ENCODE measurements at places on chromosomes 4 and X.
A peak's percentile ranks its signal among the peaks of the same experiment; 100 is the strongest.

DNA sequence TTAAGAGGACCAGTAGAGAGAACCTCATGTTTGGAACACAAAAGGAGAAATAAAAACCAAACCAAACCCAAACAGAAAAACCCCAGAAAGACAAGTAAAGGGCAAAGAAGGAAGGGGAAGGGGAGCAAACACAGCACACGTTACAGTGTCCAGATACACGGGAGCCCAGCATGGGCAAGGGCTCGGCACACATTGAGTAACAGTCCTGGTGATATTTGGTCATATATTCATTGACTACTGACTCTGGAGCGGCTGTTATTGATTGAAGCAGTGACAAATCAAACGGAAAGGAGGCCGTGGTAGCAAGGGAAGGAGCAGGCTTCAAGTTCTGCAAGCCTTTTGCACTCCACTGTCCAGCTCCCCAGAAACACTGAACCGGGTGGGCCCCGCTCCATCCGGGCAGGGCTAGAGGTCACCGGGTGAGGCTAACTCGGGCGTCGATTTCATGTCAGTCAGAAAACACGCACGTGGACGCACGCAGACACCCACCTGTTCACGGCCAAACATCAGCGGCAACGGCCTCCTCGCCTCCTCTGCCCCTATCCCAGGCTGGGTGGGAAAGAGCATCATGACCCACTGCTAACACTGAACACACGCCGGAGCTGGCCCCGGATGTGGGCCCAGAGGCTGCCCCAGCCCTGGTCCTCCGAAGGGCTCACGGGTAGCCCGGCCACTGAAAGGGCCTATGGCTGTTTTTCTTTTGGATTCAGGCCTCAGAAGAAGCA is 3.7 kb upstream of the IRAK1 start:
- DNase-seq: no peak

- no peak for DNase-seq
Observed at GRCh38 chr4:11746734-11747133, 318.0 kb upstream of the HS3ST1 start.

- DNase-seq: no peak
Observed at GRCh38 chr4:119118397-119118796, 17.2 kb upstream of the MYOZ2 start.

DNA sequence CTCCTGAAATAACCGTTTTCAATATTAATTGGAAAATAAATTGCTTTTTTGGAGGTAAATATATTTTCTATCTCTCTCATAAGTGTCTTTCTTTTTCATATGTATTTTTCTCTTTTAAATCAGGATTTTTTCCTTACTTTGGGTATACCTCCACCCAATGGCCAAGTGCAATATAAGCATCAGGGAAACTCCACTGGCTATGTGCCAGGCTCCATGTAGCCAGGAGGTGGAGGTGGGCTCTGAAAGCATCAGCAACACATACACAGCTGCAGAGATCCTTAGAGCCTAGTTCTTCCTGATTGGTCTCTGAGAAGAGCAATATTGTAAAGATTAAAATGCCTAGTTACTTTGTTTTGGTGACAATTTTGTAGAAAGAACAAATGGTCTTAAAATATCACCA is 3.4 kb downstream of the GABRA2 start:
- DNase-seq: no peak

GRCh38 chr4:173990126-173990868 is 293.2 kb downstream of the FBXO8 start:
- peak; percentile 19 for DNase-seq

GRCh38 chr4:124846306-124846705 is 133.8 kb upstream of the ANKRD50 start:
- no peak for DNase-seq

DNA sequence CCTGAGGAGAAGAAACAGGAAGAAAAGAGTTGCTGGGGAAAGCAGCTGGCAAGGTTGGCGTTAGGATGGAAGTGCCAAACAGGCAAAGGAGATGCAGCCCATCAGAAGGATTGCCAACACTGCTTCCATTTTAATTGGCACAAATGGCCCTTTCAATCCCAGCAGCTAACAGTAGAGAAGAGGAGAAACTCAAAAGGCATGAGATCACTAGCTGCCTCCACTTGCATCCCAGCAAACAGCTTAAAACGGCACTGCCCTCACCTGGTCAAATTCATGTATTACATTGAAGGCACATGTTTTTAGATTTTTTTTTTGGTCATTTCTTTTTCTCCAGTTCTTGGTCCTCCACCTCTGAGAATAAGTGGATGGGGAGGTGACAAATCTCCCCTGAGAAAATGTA is 14.9 kb upstream of the LOC101059915 start:
- peak; percentile 2 for DNase-seq

DNA sequence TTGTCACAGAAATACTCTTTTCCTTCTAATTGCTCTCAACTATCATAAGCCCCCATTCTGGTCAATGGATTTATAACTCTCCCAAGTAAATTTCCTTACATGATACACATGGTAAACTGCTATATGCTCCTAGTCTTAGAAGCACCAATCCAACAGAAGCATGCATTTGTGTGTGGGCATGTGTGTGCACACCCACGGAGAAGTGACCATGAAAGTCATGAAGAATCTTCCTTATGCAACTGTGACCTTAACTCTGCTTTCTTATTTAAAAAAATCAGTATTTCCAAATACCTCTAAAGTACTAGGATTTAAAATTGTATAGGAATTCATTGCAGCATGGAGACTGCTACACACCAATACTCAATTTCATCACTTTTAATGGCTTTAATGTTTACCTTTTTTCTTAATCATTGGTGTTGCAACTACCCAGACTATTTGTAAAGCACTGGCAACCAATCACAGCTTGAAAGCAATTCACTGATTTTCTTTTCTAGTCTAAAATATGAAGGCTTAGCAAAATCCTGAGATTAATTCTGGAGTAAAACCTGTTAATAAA is 47.6 kb downstream of the MAML3 start:
- no peak for DNase-seq

DNA sequence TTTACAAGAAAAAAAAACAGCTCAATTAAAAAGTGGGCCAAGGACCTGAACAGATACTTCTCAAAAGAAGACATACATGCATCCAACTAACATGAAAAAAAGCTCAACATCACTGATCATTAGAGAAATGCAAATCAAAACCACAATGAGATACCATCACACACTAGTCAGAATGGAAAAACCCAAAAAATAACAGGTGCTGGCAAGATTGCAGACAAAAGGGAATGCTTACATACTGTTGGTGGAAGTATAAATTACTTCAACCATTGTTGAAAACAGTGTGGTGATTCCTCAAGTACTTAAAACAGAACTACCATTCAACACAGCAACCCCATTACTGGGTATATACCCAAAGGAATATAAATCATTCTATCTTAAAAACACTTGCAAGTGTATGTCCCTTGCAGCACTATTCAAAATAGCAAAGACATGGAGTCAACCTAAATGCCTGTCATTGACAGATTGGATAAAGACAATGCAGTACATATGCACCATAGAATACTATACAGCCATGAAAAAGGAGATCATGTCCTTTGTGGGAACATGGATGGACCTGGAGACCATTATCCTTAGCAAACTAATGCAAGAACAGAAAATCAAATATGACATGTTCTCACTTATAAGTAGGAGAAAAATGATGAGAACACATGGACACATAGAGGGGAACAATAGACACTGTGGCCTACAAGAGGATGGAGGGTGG is 97.6 kb downstream of the RAB28 start:
- no peak for DNase-seq

DNA sequence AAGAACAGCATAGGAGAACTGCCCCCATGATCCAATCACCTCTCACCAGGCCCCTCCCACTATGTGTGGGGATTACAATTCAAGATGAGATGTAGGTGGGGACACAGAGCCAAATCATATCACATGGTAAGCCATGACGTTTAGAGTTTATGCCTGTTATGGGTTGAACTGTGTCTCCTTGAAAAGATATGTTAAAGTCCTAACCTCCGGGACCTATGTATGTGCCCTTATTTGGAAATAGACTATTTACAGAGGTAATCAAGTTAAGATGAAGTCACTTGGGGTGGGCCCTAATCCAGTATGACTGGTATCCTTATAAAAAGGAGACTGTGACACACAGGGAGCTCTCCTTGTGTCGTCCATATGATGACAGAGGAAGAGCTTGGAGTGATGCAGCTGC is 25.2 kb upstream of the SLC2A9 start:
- no peak for DNase-seq

DNA sequence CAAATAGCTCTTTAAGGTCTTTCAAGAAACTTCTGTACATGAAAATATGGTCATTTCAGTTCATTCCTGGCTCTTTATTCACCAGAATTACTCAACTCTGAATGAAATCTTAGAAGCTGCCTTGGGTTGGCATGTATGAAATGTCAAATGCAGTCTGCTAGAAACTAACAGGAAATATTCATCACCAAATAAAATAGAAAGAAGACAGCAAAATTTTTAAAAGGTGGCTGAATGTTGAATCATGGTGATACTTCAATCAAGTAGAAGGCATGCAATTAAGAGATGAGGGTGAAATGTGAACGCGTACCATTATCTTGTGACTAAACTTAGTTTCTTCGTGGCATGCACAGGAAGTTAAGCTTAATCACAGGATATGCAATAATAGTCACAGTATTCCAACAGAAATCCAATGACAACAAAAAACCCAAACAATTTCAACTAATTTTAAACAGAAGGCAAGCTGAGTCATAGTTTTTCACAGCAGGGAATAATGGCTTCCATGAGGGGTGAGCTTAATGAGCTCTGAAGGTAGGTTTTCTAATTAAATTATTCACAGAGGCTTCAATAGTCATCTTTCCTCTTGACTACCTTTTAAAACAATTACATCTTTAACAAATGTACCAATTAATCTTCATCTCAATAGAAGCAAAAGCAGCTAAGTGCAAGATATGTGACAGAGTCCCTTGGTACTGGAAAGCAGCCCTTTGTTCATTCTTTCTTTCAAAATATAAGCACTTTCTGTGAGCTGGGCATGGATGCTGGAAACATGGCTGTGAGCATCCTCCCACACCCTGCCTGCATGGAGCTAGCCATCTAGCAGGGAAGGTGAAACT is 44.5 kb downstream of the SCFD2 start:
- DNase-seq: no peak

- DNase-seq: no peak
Observed at GRCh38 chrX:47098338-47099094, 20.3 kb downstream of the RGN start.

GRCh38 chrX:10121787-10122186 is 35.0 kb upstream of the CLCN4 start:
- DNase-seq: no peak

- DNase-seq: no peak
Observed at GRCh38 chrX:142036116-142036515, 132.4 kb downstream of the MAGEC1 start.

- DNase-seq: no peak
Observed at GRCh38 chr4:74431113-74431826, 13.7 kb upstream of the AREG start.

- no peak for DNase-seq
Observed at GRCh38 chrX:75748431-75748830, 36.6 kb downstream of the MAGEE2 start.

GRCh38 chr4:4627111-4627510 is 85.3 kb upstream of the STX18 start:
- DNase-seq: no peak

DNA sequence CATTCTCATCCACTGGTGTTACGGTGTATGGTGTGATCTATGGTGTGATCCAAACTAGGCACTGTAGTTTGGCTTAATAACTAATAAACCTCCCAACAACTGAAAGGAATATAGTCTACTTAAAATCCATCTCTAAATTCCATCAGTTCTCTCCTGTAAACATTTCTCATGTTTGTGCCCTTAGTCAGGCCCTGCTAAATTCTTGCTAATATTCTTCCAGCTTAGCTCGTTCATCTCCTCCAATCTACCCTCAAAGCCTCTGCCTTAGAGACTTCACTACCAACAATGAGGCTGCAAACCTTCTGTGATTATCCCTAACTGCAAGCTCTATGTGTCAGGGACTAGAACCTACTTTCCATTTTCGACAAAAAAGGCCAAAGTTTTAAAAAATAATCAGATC is 28.1 kb downstream of the ZAR1 start:
- no peak for DNase-seq

DNA sequence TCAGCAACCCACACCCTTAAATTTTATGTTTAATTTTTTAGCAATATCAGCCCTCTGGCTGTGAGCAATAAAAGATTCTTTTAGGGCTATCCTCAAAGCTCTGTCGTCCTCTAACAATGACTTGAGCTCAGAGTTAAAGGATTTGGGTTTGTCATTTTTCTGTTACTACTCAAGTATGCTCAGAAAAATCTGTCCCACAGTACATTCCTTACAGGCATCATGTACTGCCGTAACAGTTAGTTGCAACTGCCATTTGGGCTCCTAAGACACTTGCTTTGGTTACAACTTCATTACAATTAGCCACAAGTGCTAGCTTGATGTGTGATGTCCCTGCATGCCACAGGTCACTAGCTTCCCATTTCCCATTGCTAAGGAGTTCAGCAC is 33.2 kb downstream of the COQ2 start:
- no peak for DNase-seq

DNA sequence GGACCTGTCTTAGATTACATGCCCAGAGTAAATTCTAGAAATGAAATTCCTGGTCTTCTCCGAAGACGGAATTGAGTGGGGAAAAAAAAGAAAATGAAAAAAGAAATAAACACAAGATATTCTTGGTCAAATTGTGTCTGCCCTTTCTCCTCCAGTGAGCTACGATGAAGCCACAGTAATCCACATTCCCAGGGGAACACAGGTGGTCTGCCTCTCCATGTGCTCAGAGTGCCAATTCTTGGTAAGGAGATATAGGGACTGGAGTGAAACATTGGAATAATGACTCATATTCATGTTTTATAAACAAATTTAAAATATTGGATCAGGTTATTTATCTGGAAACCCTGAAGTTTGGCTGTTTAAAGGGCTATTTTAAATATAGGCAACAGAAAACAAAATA is 54.2 kb upstream of the MGST2 start:
- DNase-seq: no peak

- DNase-seq: no peak
Observed at GRCh38 chr4:38920677-38921076, 53.1 kb downstream of the FAM114A1 start.
